ENCODE measurements at places on chromosomes 11 and 22.

- DNase-seq: peak; percentile 51
Observed at GRCh38 chr11:75450826-75451821, 18.1 kb upstream of the KLHL35 start.

- DNase-seq: no peak
Observed at GRCh38 chr11:95291946-95292345, 60.9 kb upstream of the SESN3 start.

DNA sequence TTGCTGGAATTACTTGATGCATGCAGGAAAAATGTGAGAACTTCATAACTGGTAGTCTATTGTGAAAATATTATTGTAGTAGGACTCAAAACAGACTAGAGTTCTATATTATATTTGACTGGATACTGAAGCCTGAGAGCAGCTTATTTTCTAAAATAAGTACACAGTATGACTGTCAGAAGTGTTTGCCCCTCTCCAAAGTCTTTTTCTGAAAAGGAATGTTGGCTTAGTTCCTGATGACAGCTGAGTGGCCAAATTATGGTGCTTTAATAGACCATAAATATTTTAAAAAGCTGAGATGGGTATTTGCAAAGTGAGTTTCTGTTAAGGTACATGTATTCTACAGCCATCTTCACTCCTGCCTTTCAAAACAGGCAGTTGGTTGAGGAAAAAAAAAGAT is 13.1 kb downstream of the ZBED5 start:
- no peak for DNase-seq

GRCh38 chr22:19473578-19473977 is 5.4 kb downstream of the UFD1 start:
- DNase-seq: no peak

- DNase-seq: no peak
Observed at GRCh38 chr11:10808235-10808552, 532 bp downstream of the EIF4G2 start.

DNA sequence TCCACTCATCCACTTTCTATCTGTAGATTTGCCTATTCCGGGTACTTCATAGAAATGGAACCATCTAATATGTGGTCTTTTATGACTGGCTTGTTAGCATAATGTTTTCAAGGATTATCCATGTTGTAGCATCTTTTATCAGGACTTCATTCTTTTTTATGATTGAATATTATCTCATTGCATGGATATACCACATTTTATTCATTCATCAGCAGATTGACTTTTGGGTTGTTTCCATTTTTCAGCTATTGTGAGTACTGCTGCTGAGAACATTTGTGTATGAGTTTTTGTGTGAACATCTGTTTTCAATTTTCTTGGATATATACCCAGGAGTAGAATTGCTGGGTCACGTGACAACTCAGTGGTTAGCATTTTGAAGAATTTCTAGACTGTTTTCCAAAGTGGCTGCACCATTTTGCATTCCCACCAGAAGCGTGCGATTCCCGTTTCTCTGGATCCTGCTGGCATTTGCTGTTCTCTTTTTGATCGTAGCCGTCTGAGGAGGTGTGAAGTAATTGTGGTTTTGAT is 8.9 kb downstream of the DERL3 start:
- DNase-seq: no peak

GRCh38 chr11:126834149-126834548 is 166.4 kb downstream of the KIRREL3 start:
- DNase-seq: no peak

DNA sequence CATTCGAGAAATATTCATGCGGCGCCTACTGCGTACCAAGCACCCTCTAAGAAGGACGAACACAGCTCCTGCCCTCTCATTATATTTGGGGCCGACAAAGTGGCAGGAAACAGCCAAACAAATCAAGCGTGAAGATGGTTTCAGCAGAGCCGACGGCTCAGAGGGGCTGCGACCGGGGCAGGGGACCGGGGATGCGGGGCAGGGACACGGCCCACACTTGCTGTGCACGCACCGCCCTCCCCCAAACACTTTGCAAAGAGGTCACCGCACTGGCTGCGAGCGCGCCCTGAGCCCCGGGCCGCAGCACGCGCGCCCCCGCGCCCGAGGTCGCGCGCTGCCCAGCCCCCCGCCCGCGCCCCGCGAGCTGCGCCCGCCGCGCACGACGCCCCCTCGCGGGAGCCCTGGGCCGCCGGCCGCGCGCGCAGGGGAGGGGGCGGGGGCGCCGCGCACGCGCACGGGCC is 255 bp upstream of the SYNGR1 start:
- DNase-seq: peak; percentile 65

GRCh38 chr22:37182101-37182948 is 5.7 kb downstream of the C1QTNF6 start:
- DNase-seq: no peak

GRCh38 chr11:63592975-63593395 is 21.2 kb downstream of the PLAAT3 start:
- no peak for DNase-seq

GRCh38 chr11:970319-970871 is 44.7 kb downstream of the AP2A2 start:
- DNase-seq: no peak

DNA sequence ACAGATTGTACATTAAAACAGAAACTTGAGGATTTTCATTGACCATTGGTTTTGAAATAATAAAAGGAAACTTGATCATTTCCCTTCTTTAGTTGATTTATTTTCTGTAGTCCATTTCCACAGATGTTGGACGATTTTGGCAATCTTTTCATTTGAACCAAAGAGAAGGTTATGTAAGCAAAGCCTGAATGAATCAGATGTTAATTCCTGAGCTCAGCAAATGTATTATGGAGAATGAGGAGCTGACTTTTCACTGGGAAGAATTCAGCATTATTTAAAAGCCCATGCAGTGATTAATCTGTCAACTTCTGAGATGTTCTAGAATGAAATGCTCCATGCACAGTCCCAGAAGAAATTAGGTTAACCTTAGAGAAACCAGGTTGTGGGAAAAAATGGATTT is 29.0 kb downstream of the ELMOD1 start:
- DNase-seq: no peak

DNA sequence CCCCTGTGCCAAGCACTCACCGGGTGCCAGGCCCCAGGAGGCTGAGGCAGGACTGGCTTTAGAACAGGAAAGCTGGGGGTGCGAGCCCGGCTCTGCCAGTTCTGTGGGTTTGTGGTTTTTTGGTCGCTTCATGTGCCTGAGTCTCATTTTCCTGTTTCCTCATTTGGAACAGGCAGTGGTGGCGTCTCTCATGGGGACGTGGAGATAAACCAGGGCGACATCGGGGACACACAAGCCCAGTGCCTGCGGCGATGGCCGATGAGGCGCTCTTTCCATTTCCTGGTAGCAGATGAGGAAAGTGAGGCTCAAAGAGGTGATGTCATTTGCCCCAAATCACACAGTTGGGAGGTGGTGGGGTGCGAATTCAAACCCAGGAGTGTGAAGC is 20.8 kb upstream of the CHKA start:
- DNase-seq: peak; percentile 75

- no peak for DNase-seq
Observed at GRCh38 chr11:11374358-11375148, 21.5 kb upstream of the CSNK2A3 start.

- no peak for DNase-seq
Observed at GRCh38 chr22:31229402-31230079, 17.4 kb downstream of the LIMK2 start.

GRCh38 chr11:94211261-94211830 is 82.7 kb downstream of the PANX1 start:
- DNase-seq: no peak

- no peak for DNase-seq
Observed at GRCh38 chr11:126431401-126432064, 76.0 kb downstream of the ST3GAL4 start.

DNA sequence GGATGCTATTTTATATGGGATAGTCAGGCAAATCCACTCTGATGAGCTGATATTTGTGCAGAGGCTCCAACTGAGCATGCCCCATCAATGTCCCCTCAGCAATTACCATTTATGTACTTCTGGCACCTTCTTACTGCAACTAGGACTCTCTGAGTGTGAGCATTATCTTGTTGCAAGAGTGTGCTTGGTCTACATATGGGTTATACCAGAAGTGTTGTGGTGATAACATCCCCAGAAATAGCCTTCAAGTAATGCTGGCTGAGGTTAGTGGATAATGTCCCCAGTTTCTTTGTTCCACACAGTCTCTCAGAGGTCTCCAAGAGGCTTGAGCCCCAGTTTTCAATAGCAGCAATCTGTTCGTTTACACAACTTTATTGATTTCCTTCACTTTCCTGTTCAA is 408.6 kb downstream of the JRKL start:
- DNase-seq: no peak

- DNase-seq: no peak
Observed at GRCh38 chr22:26981541-26981940, 324.2 kb downstream of the MIAT start.

GRCh38 chr11:76598426-76598839 is 72.1 kb downstream of the LRRC32 start:
- peak; percentile 32 for DNase-seq

- DNase-seq: no peak
Observed at GRCh38 chr22:20764471-20764720, 9.5 kb upstream of the SERPIND1 start.

DNA sequence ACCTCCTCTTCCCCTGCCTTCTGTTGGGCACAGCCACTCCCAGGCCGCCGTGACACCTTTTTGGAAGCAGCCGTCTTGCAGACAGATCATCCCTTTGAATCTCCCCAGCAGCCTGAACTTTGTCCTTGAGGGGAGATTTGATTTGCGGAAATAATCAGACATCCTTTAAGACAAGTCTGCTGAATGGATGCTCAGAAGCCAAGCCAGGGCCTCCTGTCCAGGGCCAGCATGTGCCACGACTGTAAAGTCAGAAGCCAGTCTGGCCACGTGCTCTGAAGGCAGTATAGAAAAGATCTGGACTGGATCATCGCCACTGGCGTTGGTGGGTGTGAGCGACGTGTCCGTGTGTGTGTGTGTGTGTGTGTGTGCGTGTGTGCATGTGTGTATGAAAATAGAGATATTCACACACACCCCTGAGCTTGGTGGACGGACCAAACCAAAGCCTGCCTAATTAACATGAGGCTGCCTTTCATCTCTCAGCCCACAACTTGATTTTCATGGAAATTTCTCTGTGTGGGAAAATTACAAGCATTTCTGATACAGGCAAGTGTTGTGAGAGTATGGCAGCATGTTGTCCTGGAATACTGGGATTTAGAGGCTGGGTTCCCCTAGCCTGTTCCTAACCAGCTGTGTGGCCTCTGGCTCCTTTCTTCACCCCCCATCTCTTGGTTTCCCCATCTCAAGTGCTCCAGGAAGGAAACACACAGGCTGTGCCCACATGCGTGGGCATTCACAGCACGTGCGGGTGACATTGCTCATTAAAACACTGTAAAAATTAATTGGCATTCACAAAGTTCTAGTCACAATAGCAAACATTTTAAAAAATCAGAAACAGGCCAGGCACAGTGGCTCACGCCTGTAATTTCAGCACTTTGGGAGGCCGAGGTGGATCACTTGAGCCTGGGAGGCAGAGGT is 61.8 kb upstream of the WNT7B start:
- no peak for DNase-seq

- no peak for DNase-seq
Observed at GRCh38 chr22:47171441-47172221, 409.2 kb downstream of the TBC1D22A start.

- DNase-seq: no peak
Observed at GRCh38 chr11:86277741-86278140, 24.3 kb upstream of the HIKESHI start.

DNA sequence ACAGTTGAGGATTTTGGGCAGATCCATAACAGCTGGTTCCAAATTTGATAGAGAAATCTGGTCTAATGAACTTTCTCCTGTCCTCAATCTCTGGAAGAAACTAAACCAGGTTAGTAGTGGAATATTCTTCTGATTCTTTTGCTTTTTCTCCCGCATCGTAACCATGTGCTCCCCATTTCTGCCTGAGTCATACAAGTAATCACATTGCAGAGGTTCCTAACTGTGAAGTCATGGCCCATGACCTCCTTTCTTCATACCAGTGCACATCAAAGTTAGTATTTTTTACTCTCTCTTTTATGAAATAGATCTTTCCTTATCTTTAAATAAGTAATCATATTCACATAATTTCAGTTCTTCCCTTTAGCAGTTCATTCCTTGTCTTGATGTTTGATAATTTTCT is 249.0 kb downstream of the DYNC2H1 start:
- no peak for DNase-seq

- DNase-seq: no peak
Observed at GRCh38 chr11:25943777-25944661, 387.9 kb upstream of the ANO3 start.

- DNase-seq: peak; percentile 35
Observed at GRCh38 chr22:31089160-31090100, 8.3 kb downstream of the SMTN start.

- no peak for DNase-seq
Observed at GRCh38 chr11:69924308-69925161, 105.3 kb upstream of the FGF3 start.

- DNase-seq: no peak
Observed at GRCh38 chr11:122062763-122063162, 53.3 kb downstream of the BLID start.

GRCh38 chr22:34946339-34946985 is 119.5 kb upstream of the ISX start:
- no peak for DNase-seq

DNA sequence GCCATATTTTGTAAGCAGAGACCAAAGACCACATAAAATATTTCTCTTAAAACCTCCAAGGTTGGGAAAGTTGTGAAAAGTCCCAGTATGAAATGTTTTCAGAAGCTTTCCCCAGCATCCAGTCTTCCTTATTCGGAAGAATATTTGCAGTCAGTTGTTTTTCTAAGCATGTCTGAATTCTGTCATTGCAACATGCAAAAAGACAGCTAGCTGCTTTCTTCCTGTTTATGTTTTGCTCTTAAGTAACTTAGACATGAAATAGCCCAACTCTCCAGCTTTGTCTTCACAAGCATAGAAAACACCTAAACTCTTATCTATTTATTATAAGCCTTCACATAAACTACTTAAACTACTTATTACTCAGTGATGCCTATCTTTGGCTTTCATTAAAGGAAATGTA is 57.9 kb upstream of the MMP13 start:
- no peak for DNase-seq

GRCh38 chr11:13928566-13929251 is 33.8 kb upstream of the SPON1 start:
- DNase-seq: no peak

- DNase-seq: no peak
Observed at GRCh38 chr11:75924966-75925784, 110.2 kb downstream of the UVRAG start.

- peak; percentile 65 for DNase-seq
Observed at GRCh38 chr11:6319704-6320410, 444 bp downstream of the CAVIN3 start.

GRCh38 chr22:36985211-36985889 is 33.9 kb downstream of the TST start:
- DNase-seq: no peak

GRCh38 chr11:96279018-96279895 is 63.7 kb downstream of the MAML2 start:
- no peak for DNase-seq
